Stimulated activated naive B cell treated with anti-CD40 and anti-IgM and Interleukin-4, amounts not matched to agents 10 μg/mL and 1 μg/mL and 100 μg/mL, for 72 hours (primary cell): ENCODE measurements at places on chromosomes 2 and 18.

DNA sequence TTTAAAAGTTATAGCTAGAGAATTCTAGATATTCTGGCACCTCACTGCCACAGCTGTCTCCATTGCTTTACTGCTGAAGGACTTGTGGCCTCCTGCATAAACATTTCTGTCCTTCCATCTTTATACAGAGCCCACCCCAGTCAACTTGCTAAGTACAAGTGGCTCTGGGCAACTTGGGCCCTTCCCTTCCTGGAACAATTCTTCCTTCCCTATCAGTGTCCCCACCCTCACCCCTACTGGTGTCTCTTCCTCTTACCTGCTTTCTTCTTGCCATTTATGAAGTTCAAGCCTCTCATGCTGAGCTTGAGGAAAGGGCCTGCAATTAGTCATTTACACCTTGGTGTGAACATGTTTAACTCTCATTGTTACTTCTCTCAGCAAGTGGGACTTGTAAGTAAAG lies 45.0 kb downstream of the ARHGAP25 start:
- no peak for DNase-seq

GRCh38 chr18:43961722-43962121 lies 684.4 kb upstream of the SYT4 start:
- DNase-seq = no peak

- no peak for DNase-seq
Observed at GRCh38 chr18:75477900-75478299, 50.4 kb upstream of the SMIM21 start.

DNA sequence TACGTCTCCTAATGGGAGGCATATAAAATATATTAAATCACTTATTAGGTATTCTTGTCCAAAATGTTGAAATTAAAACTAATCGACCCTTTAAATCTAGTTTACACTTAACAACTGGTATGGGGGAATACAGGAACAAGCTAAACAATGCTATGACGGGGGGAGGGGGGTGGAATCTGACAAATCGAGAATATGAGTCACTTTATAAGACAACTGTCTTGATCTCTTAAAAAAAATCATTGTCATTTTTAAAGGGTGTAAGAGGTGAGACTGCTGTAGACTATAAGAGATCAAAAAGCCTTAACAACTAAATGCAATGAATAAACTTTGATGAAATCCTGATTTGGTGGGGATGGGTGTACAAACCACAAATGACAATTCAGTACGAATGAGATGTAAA lies 6.0 kb downstream of the MAP3K2 start:
- DNase-seq = no peak

GRCh38 chr2:120972286-120972685 lies 236.6 kb downstream of the GLI2 start:
- DNase-seq = no peak

DNA sequence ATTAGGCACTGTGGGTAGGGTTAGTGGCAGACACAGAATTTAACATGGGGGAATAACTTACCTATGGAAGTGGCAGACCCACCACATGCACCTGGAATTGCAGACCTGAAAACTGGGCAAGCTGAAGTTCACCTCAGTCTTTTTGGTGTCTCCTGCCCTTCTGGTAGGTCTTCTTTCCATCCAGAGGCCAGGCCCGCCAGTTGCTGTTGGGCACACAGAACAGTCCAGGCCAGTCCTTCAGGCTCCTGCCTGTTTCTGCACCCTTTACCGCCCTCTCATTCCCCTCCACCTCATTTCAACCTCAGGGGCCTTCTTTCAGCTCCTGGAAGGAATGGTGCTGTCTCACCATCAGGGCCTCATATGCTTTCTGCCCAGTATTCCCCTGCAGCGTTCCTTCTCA lies 358.9 kb upstream of the ETAA1 start:
- no peak for DNase-seq

GRCh38 chr2:44889096-44889495 lies 52.4 kb upstream of the SIX3 start:
- DNase-seq = no peak

DNA sequence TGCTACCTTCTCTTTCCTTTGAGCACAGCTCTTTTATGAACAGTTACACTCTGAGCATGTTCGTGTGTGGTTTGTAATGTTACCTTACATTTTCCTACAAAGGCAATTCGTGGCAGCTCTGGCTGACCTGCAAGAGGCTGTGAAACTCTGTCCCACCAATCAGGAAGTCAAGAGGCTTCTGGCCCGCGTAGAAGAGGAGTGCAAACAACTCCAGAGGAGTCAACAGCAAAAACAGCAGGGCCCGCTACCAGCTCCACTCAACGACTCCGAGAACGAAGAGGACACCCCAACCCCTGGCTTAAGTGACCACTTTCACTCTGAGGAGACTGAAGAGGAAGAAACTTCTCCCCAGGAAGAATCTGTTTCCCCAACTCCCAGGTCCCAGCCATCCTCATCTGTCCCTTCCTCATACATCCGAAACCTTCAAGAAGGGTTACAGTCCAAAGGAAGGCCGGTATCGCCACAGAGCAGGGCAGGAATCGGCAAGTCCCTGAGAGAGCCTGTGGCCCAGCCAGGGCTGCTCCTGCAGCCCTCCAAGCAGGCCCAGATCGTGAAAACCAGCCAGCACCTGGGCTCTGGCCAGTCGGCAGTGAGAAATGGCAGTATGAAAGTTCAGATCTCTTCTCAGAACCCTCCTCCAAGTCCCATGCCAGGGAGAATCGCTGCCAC lies 56.9 kb downstream of the WDSUB1 start:
- DNase-seq = no peak

DNA sequence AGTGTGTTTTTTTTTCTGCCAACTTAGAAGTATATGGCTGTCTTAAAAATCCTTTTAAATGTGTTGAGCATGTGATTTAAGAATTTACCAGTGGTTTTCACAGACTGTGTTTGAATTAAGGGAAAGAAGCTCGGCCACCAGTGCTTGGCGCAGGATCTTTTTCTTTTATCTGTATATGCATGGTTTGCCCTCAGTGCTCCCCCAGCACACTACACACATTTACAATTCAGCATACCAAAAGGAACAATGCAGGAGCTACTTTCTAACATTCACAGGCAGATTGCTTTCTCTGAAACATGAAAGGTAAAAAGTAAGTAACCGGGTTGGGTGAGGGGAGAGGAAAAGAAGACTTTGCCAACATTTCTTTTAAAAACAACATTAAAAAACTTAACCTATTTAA lies 3.9 kb downstream of the SALL3 start:
- no peak for DNase-seq

- no peak for DNase-seq
Observed at GRCh38 chr18:9746958-9747357, 38.9 kb downstream of the RAB31 start.

GRCh38 chr2:26043862-26044696 lies 10.2 kb downstream of the RAB10 start:
- no peak for DNase-seq

- DNase-seq = no peak
Observed at GRCh38 chr2:232490221-232491138, 2.8 kb upstream of the ECEL1 start.

DNA sequence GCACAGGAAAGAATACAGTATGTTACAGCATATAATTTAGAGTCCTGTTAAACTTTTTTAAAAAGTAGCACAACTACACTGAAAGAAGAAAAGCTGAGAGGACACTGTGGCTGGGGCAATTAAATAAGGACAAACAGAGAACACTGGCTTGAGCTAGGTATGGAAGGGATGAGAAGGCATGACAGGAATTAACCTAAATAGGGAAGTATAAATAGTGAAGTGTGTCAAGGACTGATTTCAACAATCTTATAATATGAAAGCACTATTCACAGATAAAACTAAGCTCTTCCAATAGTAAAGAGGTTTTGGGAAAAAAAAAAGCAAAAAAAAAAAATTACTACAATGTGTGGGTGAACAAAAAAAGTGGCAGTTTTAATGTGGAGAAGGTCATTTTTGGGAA lies 45.5 kb downstream of the PPP3R1 start:
- DNase-seq = no peak

GRCh38 chr18:23584019-23584983 lies 2.0 kb downstream of the NPC1 start:
- DNase-seq = no peak

- no peak for DNase-seq
Observed at GRCh38 chr2:24791452-24791851, 1.7 kb downstream of the PTRHD1 start.

DNA sequence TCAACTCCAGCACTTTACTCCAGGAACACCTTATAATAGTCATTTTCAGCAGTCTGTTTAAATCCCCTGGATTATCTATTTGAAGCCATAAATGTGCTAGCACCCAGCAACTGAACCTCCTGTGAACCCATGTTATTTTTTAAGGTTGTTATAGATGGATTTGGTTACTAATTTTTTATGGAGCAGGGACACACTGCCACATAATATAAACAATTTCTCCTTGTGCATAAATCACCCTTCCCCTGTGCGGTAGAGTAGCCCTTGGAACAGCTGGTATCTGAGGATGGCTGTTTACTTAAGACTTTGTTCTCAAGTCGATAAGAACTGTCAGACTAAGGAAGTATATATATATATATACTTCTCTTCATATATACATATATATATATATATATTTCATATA lies 367.4 kb downstream of the EPHA4 start:
- no peak for DNase-seq

DNA sequence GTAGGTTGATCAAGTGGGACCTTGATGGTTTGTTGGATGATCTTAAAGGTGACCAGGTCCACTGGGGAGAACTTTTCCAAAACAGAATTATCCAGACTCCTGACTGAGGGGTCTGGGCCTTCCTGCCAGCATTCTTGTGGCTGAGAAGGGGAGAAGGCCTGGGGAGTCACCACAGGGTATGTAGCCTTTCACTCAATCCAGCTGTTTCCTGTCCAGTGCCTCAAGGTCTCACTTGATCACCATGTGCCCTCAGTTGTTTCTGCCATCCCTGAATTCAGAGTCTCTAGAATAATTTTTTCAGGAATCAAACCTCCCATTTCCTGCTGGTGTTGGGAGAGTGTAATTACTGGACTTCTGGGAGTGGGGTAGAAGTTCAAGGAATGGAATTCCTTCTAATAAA lies 54.4 kb upstream of the TANC1 start:
- no peak for DNase-seq

DNA sequence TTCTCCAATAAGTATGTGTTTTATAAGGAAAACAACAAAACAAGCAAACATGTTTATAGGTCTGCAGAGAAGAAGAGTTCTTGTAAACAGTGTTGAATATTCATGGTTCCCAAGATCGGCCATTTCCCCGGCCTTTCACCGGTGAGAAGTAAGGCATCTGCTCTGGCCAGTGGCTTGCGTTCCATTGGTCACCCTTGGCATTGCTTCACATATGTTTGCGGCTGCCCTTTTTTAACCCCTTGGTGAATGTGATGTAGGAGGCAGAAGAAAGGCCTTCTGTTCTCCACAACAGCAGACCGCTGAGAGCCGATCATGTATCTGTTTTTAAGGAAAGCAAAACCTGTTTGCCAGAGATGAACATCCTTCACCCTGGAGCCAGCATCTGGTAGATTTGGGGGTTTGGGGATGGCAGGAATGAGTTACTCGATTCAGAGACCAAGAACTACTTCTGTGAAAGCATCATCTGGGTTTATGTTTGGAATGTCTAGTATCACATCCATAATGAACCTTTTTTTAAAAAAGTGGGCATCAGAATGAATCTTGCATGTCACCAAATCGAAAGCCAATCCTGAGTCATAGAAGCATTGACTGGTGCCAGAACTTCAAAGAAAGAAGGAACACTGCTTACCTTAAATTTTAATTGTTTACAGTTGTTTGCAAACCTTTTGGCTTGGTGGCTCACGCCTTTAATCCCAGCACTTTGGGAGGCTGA lies 112.3 kb downstream of the AGAP1 start:
- no peak for DNase-seq

DNA sequence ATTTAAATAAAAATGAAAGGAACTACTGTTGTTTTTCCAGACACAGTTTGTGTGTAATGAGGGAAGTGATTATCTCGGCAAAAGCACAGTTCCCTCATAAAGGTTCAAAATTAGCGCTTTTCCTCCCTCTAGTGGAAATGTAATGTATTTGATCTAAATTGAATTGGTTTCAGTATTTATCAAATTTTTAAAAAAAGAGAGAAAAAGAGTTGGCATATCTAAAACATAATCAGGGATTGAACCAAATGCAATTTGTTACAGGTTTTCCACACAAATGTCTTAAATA lies 37.5 kb downstream of the CMPK2 start:
- DNase-seq = no peak

GRCh38 chr2:143856978-143857377 lies 662.9 kb downstream of the ZEB2 start:
- DNase-seq = no peak
